ENCODE measurements at places on chromosomes 5 and 9.

- DNase-seq, result peak; percentile 15
These were observed at the start of gene BARX1 for GRCh38 chr9:93955111-93955980. BARX1 (minus strand) TSS chr9:93955355; CDS start chr9:93955146, 209 bp downstream.

- DNase-seq, result no peak
These were observed 36.2 kb downstream of the PHAX start for GRCh38 chr5:126636956-126637355.

DNA sequence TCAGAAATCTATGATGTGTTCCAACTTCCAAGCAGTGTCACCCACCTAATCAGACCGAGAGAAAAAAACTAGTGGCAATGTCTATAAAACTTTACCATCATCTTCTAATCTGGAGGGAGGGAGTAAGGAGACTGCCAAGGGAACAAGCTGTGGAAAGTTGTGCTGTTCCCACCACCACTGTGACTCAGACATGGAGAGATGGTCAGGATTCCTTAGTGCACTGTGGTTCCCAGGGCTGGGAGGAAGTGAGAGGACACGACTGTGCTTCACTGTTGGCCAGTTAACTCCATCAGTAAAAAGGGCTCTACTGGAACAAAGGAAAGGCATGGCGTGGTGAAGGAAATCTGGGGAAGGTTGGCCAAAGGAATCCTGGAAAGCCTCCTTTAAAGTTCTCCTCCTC lies 18.8 kb downstream of the TICAM2 start:
- DNase-seq, result no peak

DNA sequence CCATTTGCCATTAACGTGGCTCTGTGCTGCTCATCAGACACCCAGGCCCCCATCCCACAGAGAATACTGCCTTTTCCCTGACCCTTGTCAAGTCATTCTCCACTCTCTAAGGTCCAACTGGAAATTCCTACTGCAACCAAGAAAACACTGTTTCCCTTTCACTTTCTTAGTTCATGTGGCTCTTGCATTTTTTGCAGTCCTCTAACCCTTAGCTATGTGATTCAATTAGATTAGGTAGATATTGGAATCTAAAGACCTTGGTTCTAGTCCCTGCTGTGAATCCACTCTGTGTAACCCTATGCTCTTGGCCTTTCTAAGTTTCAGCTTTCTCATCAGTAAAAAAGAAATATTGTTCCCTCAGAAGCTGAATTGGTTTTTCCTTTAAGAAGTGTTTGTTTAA lies 649.4 kb downstream of the CCDC171 start:
- no peak for DNase-seq

DNA sequence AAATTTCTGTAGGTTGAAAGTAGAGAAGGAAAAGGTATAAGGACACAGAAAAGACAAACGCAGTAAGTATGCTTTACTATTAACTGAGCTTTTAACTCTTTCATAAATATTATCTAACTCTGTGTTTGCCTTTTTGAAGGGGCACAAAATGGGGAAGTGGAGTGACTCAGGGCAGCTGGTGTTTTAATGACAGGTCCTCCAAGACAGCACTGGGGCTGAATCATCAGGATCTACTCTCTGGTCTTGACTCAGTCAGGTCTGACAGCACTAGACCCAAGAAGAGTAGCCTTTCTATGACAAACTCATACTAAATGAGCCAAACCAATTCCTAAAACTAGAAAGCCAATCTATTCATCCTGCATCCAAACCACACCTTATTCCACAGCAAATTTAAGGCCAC lies 102.2 kb downstream of the APTX start:
- no peak for DNase-seq
